ENCODE measurements at places on chromosomes 1 and 21.
A peak's percentile ranks its signal among the peaks of the same experiment; 100 is the strongest.

DNA sequence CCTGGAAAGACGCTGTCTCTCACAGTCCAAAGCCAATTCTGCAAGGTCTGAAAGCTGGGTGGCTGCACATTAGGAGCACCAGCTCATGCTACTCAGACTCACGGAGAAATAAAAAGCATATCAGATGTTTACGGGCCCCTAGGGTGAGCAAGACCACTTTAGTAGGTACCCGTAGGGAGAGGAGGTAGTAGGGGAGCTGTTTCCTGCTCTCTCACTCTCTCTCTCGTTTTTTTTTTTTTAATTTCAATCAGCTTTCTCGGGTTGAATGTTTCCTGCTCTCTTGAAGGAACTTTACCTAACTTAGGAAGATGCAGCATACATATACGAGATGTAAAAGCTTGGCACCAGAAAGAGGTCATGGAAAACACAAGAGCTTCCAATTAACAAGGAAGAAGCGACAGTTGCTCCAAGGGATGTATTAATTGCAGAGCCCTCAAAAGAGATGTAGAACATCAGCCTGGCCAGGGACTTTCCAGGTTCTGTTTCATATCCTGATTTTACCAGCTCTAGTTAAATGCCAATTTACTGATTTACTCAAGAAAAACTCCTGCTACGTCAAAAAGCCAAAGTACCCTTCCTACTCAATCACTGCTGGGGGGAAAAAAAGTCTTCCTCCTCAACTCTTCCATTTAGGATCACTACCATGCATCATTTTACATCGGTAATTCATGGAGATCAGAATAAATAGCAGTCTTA is 3.1 kb downstream of the LORICRIN start:
- no peak for DNase-seq

DNA sequence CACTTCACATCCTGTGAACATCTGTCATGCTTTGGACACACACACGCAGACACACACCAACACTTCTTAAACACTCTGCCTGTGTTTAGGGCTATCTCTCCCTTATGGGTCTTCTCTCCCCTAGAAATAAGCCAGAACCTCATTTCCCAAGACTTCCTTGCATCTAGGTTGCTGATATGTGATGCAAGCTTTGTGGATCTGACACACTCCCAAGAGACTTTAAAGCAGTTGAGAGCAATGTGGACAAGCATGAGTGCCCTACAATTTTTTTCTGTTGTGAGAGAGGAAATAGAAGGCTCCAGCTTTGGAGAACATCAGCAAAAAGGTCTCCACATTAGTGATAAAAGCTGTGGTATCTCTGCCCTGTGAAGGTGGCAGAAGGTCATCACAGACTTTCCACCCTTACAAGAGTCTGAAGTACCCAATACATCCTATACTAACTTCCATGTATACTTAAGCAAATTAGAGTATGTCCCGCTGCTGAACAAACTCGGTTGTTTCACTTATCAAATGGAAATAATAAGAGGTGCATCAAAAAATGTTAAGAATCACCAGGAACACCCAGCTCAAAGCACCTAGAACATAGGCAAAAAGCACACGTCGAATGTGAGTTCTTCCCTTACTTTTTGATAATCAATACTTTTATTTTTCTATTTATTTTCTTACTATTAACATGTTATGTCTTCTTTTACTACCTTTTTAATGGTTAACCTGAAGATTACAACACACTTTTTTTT is 267.6 kb downstream of the SETD4 start:
- no peak for DNase-seq

GRCh38 chr1:9120312-9120958 is 8.5 kb downstream of the GPR157 start:
- no peak for DNase-seq

GRCh38 chr1:233505130-233505529 is 108.8 kb upstream of the KCNK1 start:
- DNase-seq, result no peak

DNA sequence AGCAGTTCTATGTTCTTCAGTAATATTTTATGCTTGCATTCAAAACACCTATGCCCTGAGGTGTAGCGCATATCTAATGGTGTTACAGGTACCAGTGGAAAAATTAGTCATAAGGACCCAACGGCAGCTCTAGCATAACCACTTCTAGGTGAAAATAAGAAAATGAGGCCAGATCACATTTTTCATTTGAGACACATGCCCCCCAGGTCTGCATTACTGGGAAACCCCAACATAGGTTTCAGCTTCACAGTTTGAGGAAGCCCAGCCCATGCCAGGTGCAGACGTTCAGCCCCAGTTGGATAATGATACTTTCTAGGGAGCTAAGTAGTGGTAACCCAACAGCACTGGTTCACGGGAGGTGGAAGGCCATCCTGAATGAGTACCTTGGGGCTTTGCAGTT is 129.8 kb downstream of the CNIH3 start:
- no peak for DNase-seq

- no peak for DNase-seq
Observed at GRCh38 chr1:234486858-234487840, 8.2 kb upstream of the TARBP1 start.

- DNase-seq, result no peak
Observed at GRCh38 chr1:183632964-183633363, 2.6 kb downstream of the ARPC5 start.

DNA sequence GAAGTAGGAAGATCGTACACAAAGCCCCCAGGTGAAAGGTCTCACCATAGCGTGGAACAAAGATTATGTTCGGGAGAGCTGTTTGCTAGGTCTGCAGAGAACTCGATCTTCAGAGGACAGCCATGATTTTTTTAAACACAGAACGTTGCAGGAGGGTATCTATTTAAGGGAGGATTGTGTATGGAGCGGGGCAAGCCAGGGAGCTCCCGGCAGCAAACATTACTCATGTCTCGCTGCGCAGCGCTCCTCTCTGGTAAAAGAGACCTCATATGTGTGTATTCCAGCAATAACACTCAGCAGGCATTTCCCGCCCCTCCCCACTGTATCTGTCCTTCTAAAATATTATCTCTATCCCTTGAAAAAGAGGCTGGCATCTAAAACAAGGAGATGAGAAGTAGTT is 2.7 kb downstream of the GLIS1 start:
- no peak for DNase-seq

DNA sequence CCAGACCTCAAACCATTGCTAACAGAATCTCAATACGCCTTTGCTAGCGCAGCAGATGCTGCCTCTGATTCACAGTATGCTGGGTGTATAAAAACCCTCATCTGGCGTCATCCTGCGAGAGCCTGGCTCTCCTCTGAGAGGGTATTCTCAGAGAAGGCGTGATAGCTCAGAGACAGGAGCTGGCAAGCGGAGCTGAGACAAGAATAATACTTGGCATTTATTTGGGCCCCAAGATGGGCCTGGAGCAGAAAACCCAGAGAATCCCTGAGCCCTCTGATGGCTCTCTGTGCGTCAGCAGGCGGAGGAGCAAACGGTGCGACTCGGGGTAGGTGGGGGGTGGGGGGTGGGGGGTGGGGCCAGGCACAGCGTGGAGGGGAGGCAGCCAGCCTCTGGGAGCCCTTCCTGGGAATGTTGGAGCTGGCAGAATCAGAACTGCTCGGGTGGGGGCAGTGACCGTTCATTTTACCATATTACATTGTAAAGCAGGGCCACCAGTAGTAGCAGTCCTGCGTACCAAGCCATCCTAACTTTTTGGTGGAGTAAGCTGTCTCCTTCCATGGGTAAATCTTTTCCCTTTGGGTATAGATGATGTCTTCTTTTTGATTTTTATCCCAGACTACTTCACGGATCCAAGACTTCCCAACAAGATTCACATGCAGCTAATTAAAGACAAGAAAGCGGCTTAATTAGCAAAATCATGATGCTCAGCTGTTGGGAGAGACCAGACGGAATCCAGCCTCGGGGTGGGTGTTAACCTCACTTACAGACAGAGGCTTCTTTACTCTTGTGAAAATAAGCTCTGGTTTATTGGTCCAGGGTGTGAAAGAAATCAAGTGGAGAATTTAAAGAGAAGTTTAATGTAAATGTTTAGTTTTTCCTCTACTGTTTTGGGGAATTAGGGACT is 7.1 kb downstream of the RIIAD1 start:
- DNase-seq, result no peak

DNA sequence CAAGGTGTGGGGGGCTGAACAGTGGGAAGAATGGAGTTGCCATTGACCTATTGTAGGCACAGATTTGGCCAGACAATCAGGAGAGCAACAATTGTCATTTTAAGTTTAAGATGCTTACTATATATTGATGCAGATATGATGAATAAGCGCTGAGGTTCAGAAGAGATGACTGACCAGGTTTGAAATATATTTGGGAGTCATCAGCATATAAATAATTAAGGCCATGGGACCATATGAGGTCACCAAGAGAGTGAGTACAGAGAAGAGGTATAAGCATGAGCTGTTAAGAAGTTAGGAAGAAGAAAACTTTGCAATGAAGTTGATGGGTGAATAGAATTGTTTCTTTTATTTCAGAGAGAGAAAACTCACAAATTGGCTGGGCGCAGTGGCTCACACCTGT is 4.5 kb upstream of the GADD45A start:
- no peak for DNase-seq

- DNase-seq, result peak; percentile 62
Observed at GRCh38 chr1:17825273-17826164, 70.4 kb downstream of the ACTL8 start.

- peak; percentile 52 for DNase-seq
Observed at GRCh38 chr21:46142582-46143473, 12.6 kb downstream of the FTCD start.

GRCh38 chr1:109718495-109718894 is 6.4 kb downstream of the GSTM5 start:
- no peak for DNase-seq

- DNase-seq, result peak; percentile 77
Observed at GRCh38 chr1:56820755-56821461, 1.7 kb upstream of the FYB2 start.

DNA sequence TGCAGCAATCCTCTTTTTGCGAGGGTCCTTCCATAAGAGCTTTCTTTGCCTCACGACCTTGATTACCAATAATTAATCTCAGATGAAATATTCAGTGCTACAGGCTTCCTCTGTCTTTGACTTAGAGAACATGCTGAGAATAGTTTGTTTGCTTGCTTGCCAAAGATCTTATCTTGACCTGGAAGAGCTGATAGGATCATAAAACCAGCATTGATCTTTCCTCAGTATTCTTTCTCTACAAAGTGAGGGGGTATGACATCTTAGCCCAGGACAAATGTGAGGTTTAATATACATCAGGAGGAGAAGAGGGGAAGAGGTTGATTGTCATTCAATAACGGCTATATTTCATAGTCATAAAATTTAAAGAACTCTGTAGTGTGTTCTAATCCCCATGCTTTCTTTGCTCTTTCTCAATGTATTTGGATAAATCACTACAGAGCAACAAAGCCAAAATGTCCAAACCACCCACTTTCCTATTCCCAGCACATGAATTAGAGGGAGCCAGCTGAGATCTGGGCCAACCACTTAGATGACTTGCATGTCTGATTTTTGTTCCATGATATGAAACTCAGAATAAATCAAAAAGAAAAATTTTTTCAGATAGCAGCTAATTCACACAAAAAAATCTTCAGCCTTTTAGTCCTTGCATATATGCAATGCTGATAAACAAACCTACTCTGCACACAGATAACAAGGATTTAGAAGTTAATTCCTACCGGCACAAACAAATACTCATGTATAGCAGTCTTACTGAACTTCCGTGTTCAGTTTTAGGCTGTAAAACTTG is 50.5 kb upstream of the IPO9 start:
- DNase-seq, result no peak

- no peak for DNase-seq
Observed at GRCh38 chr1:224564454-224565084, 51.5 kb upstream of the CNIH3 start.

DNA sequence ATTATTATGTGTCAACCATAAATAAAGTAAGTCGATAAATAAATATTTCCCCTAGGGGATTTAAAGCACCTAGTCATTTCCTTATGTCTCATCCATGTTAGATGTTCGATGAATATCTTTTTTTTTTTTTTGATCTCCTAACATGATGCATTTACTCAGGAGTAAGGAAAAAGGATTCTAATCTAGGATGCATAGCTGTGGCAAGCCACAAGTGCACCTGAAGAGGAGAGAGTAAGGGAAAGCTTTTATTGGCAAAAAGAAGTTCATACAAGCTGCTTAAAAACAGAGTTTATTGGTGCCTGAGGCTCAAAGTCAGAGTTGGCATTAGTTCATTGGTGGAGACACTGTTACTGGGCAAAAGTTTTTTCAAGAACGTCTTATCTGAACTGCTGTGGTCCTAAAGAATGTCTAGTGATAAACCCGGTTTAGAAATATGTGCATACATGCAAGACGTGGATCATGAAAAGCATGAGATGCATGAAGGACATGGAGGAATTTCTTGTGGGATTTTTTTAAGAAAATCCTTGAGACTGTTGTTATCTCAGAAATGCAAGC is 51.7 kb downstream of the SWT1 start:
- DNase-seq, result no peak

DNA sequence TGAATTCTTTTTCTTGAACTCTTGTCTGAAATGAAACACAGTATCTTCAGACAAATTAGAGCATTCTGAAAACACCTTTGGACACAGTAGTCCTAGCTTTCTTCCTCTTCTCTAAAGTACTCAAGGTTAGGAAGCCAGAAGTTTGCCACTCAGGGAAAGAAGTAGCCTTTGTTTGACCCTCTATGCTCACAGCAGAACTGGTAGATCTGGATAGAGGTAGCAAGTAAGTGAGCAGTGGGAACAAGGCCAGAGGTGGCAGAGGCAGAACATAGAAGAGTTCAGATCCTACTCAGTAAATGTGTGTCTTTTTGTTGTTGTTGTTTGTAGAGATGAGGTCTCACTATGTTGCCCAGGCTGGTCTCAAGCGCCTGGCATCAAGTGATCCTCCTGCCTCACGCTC is 7.4 kb upstream of the PIGR start:
- no peak for DNase-seq

DNA sequence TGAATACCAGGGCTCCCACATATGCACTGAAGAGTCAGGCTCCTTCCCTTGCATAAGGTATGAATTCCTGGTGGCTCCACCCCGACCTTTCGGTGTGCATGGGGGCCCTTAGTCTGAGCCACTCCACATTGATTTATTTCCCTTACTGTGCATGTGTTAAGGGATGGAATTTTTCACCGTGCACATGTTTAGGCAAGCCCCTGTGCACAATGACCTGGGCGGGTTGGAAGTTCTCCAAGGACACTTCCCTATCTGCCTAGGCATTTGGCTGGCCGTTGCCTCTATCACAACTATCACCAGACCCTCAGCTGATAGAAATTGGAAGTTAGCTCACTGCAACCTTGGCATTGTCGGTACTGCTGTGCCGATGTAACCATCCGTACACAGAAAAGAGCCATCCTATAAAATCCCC is 9.7 kb downstream of the S100A6 start:
- DNase-seq, result no peak

GRCh38 chr1:157585984-157586383 is 11.9 kb downstream of the FCRL4 start:
- no peak for DNase-seq

- no peak for DNase-seq
Observed at GRCh38 chr1:208107425-208108212, 136.6 kb downstream of the PLXNA2 start.

- no peak for DNase-seq
Observed at GRCh38 chr1:238642231-238642630, 744.1 kb upstream of the CHRM3 start.

- DNase-seq, result no peak
Observed at GRCh38 chr1:245718123-245718522, 563.3 kb downstream of the KIF26B start.
